ENCODE measurements at places on chromosomes 12 and 14. TPM values are rescaled to one million over a fixed set of nuclear protein-coding genes. Genes with fewer than 3 reads are reported as not detected.

Gene RNU4-1
- under 0.01 TPM for total RNA-seq

- no peaks in the 10 kb centered on the region for H3K27me3 ChIP-seq
- H3K4me1 ChIP-seq, result peaks cover 23% of the 10 kb centered on the region
- H3K36me3 ChIP-seq, result no peaks in the 10 kb centered on the region
- peak; percentile 89 for DNase-seq
- H3K4me3 ChIP-seq, result peak overlapping the region; percentile 72
Measured at GRCh38 chr14:61322799-61323290, 1.5 kb downstream of the PRKCH start.

DNA sequence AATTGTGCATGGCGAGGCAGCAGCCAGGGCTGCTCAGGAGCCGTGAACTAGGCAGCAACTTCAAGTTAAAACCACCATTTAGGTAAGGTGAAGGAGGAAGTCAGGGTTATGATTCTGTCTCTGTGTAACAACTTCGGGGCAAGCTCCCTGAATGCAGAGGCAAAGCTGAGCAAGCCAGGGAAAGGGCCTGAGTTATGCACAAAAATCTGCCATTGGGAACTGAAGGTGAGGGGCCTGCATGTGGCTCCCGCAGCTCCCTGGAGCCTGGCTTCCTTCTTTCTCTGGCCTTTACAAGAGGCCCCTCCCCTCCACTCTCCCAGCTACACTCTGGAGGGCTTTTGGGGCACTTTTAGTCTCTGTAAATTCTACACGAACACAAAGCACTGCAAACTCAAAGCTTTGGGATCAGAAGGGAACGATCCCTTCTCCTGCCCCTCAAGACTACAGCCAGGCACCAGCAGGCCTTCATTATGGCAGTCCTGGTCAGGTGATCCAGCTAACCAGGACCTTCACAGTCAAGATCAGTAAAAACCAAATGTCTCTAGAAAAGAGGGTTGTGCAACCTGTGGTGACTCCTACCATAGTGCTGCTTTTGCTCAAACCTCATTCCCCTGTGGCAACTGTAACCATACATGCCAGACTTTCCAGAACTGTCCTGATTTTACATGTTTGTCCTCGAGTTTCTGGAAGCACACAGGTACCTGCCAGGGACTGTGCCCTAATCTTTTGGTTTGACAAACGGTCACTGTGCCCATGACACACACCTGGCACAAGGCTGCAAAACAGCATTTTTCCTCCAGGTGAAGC, 67.2 kb upstream of the PTGR2 start:
- H3K27ac ChIP-seq, result peak overlapping the region; percentile 97
- no peaks in the 10 kb centered on the region for H3K36me3 ChIP-seq
- H3K27me3 ChIP-seq, result no peaks in the 10 kb centered on the region
- peaks cover 43% of the 10 kb centered on the region for H3K4me1 ChIP-seq

Gene C12orf50
- not detected for total RNA-seq

Gene P3H3
- total RNA-seq, result 24.4 TPM

GRCh38 chr12:104360983-104361707, 57.6 kb downstream of the EID3 start:
- no peak overlapping the region for H3K4me3 ChIP-seq
- no peak overlapping the region for H3K27ac ChIP-seq
- no peak for DNase-seq
- H3K27me3 ChIP-seq, result no peaks in the 10 kb centered on the region
- no peaks in the 10 kb centered on the region for H3K36me3 ChIP-seq

DNA sequence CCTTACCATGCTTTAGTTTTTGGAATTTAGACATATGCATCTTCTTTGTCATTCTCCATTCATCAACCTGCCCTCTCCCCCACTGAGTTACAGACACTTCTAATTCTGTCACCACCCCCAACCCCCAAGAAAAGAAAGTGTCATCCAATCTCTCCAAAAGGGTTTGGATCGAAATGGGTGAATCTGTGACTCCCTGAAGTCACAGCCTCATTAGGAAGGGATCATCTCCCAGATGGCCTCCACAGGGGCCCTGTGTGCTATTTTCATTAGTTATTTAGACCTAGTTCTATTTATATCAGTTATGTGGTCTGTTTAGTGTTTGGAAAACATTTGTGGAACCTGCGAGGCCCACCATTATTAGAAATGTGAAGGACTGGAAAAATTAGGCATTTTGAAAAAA, 191.0 kb upstream of the ATP2B1 start:
- H3K27me3 ChIP-seq, result no peaks in the 10 kb centered on the region
- H3K4me3 ChIP-seq, result no peak overlapping the region
- DNase-seq, result no peak
- H3K27ac ChIP-seq, result no peak overlapping the region
- H3K4me1 ChIP-seq, result peaks cover 3% of the 10 kb centered on the region

GRCh38 chr12:122356192-122356635, 66.3 kb downstream of the CLIP1 start:
- H3K36me3 ChIP-seq, result peaks cover 47% of the 10 kb centered on the region
- H3K27me3 ChIP-seq, result no peaks in the 10 kb centered on the region
- no peaks in the 10 kb centered on the region for H3K4me1 ChIP-seq
- no peak overlapping the region for H3K27ac ChIP-seq
- DNase-seq, result peak; percentile 79

GRCh38 chr14:53956427-53957201, at the start of gene BMP4:
BMP4 (minus strand) TSS chr14:53956825; CDS start chr14:53952222, 4,603 bp downstream.
- no peaks in the 10 kb centered on the region for H3K27me3 ChIP-seq
- H3K4me3 ChIP-seq, result peak within 1 kb of the TSS; percentile 91
- 0 out of 2 replicates have a peak, but pooled peaks cover 4% of the 10 kb centered on the region for H3K4me1 ChIP-seq
- DNase-seq, result no peak

Gene JAG2
- total RNA-seq, result 57.1 TPM

DNA sequence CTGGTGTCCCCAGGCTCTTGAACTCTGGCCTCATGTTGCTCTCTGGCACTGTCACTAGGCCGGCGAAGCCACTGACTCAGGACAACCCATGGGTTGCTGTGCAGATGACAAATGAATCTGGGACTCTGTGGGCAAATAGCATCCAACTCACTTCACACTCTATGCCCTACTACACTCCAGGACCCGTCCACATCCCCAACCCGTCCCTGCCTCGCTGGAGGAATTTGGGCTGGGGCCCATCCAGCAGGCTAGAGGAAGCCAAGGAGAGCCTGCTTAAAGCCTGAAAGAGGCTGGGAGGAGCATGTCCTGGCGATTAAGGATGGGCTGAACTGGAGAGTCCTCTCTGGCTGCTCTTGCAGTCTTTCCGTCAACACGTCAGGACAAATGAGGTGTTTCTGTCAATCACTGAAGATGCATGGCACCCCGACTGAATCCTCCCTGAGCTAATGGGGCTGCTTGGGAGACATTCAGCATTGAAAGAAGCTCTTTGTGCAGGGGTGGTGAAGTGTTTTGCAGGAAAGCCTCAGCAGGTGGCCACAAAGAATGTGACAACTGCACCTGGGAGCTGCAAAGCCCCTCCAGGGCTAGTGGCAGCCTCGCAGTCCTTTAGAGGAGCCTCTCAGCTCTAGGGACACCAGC, 71.7 kb downstream of the ANO2 start:
- no peak for DNase-seq
- peaks cover 11% of the 10 kb centered on the region for H3K27me3 ChIP-seq
- no peak overlapping the region for H3K27ac ChIP-seq

Gene FSCB
- total RNA-seq, result 0.12 TPM

- DNase-seq, result peak; percentile 30
- H3K4me1 ChIP-seq, result no peaks in the 10 kb centered on the region
- H3K36me3 ChIP-seq, result no peaks in the 10 kb centered on the region
Measured at GRCh38 chr12:115268451-115268850, 584.5 kb upstream of the TBX3 start.

GRCh38 chr14:96195441-96196081, 9.1 kb upstream of the BDKRB2 start:
- H3K27me3 ChIP-seq, result peaks cover 27% of the 10 kb centered on the region
- H3K36me3 ChIP-seq, result no peaks in the 10 kb centered on the region
- no peak for DNase-seq
- H3K4me3 ChIP-seq, result no peak overlapping the region
- H3K27ac ChIP-seq, result no peak overlapping the region
